ENCODE measurements at places on chromosomes 6 and 20.
A peak's percentile ranks its signal among the peaks of the same experiment; 100 is the strongest.

DNA sequence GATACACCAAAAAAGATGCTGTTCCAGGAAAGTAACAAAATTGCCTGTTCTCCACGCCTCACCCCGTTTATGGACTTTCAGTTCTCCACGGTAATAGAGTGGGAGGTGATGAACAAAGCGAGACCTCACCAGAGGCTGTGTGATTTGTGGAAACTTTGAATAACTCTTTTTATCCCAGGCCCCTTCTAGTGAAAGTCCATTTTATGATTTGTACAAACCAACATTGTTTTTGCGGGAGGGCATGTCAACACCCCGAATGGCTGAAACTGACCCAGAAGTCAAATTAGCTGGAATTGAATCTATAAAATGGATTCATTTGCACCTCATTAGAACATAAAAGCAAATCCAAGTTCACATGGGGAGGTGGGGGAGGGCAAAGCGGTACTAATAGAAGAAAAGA, 517.8 kb downstream of the CDH26 start:
- no peak for DNase-seq

GRCh38 chr6:11236076-11236750, 3.7 kb upstream of the NEDD9 start:
- DNase-seq: no peak

DNA sequence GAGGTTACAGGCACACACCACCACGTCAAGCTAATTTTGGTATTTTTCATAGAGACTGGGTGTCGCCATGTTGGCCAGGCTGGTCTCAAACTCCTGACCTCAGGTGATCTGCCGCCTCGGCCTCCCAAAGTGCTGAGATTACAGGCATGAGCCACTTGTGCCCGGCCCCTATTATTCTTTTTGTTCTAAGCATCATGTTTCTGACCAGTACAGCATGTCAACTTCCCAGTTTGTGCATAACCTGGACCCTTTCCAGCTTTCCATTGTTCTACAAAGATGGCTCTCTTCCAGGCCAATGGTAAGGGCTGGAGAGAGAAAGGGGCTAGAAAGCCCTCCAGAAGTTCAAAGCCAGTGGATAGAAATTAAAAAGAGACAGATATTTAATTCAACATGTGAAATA, 91.3 kb upstream of the TNFAIP3 start:
- DNase-seq: no peak

DNA sequence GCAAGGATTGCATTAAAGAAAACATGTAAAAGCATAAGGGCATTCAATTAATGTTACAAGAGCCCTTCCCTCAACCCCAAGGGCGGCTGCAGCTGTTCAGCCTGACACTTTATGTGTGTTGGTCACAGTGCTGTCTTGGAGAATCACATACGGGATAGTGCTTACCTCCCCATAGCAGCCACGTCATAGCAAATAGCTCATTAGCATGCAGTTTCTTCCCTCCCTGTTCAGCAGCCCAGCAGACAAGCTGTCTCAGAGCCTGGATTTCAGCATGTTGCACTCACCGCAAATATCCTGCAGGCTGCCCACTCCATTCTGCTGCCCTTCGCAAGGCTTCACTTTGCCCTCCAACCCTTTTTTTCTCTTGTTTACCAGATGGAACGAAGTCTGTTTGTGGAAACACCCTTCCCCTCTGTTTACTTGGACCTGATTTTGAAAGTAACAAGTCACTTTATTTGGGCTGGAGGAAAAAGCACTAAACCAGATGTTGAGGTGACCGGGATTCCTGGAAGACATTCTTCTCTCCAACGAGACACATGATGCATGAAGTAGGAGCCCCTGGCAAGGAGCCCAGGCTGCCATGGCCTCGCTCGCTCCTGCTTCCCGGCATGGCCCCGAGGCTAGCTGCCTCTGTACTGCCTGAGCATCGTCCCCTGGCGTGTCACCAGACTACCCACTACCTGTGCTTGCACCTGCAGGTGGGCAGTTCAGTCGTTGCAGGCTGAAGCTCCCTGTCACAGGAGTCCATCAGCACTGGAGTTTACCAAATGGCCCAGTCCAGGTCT, 151.6 kb upstream of the GMDS start:
- DNase-seq: no peak

DNA sequence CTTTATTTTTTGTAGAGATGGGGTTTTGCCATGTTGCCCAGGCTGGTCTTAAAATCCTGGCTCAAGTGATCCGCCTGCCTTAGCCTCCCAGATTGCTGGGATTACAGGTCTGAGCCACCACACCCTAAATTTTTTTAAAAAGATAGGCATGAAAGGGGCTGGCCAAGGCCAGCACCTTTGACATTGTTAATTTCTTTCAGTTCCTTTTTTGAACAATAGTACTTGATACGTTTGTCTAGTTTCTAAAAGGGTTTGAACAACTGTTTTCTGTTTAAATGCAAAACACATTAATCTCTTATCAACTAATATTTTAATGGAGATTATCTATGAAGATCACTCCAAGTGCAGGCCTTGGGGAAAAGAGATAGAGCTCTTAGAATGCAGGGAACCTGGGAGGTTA, 37.6 kb upstream of the PTPRK start:
- DNase-seq: no peak

GRCh38 chr6:72977114-72977513, 248.2 kb downstream of the KHDC1L start:
- DNase-seq: no peak

DNA sequence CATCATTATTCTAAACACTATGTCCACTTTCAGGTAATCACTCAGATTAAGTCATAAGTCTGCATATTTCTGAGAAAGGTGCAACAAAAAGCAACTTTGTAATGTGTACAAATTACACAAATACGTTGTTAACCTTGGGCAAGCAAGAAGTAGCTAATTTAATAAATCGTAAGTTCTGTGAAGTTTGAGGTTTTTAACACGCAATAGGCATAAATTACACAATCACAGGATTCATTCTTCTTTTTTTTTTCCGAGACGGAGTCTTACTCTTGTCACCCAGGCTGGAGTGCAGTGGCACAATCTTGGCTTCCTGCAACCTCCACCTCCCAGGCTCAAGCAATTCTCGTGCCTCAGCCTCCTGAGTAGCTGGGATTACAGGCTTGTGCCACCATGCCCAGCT, 57.2 kb upstream of the F13A1 start:
- no peak for DNase-seq

GRCh38 chr6:11644071-11644470, 106.5 kb downstream of the TMEM170B start:
- DNase-seq: no peak

- no peak for DNase-seq
Observed at GRCh38 chr6:20875369-20875963, 341.2 kb downstream of the CDKAL1 start.

DNA sequence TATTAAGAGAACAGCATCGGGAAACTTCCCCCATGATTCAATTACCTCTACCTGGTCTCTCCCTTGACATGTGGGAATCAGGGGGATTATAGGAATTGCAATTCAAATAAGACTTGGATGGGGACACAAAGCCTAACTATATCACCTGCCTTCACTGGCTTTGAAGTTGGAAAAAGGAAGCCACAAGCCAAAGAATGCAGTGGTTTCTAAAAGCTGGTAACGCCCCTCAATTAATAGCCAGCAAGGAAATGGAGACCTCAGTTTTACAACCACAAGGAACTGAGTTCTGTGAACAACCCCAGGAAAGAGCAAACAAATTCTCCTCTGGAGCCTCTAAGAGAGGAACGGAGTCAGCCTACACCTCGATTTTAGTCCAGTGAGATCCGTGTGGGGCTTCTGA, 244.1 kb downstream of the TFAP2A start:
- no peak for DNase-seq

DNA sequence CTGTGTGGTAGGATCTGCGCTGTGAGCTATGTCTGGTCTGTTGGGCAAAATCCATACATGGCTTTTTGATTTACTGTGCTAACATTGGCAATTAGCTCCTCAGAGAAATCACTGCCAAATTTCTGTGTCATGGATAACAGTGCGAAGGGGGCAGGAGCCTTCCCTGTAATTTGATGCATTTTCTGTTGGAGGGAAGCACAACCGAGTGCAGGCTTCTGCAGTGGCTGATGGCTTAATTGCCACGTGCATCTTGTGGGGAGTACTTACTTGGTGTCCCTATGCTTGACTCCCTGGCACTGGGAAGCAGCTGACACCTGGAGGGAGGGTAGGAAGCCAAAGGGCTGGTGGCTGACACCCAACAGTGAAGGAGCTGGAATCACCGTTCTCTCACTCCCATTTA, 99.3 kb upstream of the PROKR2 start:
- DNase-seq: no peak

DNA sequence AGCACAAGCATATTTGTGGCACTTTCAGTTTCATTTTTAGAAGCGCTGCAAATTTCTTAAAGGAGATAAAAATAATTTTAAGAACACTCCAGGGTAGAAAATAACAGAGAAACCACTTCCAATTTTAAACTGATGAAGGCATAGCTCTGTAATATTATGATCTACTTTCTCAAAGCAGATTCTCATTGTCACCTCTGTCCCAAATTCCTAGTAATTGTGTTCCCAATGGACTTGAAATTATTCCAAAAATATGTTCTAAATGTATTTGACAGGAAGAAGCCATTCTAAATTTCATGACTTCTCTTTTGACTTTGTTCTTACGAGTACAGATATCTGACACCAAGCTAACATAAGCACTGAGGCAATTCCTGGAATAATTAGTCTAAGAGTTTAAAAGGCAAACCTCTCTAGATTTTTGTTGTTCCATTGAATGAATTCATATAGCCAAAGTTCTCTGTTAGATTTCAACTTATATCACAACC, 140.2 kb upstream of the CARMIL1 start:
- DNase-seq: no peak

- DNase-seq: no peak
Observed at GRCh38 chr6:24140591-24140990, 14.6 kb downstream of the NRSN1 start.

DNA sequence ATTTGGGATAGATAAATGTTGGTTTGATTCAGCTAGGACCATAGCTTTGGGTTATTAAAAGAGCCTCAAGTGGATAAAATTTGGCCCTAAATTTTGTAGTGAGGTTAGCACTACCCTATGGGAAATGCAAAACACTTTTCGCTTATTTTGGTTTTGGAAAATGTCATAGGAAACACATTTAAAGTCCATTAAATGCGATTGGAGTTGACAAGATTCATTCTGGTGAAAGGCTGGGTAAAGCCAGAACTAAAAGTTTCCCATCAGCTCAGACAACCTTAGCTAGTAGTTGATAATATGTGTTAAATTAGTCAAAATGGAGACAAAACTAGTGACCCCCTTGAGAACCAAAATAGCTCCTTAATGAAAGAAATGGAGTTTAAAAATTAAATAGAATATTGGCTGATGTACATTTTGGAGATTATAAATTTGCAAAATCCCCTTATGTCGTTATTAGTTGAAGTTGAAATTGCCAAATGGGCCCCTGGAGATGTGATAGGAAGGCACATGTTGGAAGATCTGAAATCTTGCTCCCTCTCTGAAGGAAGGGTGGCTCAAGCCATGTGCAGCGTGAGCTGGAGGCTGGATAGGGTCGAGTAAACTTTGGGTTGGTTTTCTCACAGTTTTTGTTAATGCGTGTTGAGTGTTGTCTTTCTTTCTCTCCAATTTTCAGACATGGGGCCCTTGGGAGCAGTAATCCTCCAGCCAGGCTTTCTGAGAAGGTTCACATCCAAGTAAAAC, 72.8 kb downstream of the CD83 start:
- DNase-seq: no peak

DNA sequence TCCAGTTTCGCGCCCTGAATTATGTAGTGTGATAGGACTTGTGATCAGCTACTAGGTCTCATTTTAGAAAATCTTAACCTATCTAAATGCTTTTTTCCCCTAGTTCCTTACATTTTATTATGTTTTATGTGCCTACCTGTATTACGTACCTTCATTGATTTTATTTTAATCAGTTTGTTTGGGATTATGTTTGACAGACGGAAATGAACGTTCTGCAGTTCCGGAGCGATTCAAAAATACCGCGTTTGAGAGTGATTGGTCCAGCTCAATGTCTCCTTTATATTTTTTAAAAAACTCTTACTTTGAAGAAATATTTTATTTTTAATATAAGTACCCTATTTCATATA, 114.3 kb upstream of the BTN3A2 start:
- no peak for DNase-seq

- no peak for DNase-seq
Observed at GRCh38 chr6:113433335-113433991, 423.7 kb upstream of the MARCKS start.

GRCh38 chr6:142871910-142872331, 73.1 kb downstream of the HIVEP2 start:
- no peak for DNase-seq

GRCh38 chr6:36610041-36610955, 16.1 kb downstream of the SRSF3 start:
- DNase-seq: no peak

GRCh38 chr6:25692472-25692871, 40.5 kb downstream of the SCGN start:
- DNase-seq: no peak

DNA sequence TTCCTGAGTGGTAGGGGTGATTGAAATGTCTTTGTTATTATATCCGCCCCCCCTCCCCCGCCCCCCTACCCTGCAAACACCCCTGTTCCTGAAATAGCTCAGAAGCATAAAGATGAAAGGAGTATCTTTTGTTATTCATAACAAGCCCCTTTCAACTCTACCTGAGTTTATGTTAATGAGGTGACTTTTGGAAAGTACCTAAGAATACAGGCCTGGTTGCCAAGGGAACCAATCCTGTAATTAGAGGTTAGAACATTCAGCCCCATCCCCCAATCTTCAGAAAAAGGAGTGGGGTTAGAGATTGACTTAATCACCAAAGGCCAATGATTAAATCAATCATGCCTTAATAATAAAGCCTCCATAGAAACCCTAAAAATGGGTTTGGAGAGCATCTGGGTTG, 979.2 kb upstream of the GJE1 start:
- DNase-seq: no peak

DNA sequence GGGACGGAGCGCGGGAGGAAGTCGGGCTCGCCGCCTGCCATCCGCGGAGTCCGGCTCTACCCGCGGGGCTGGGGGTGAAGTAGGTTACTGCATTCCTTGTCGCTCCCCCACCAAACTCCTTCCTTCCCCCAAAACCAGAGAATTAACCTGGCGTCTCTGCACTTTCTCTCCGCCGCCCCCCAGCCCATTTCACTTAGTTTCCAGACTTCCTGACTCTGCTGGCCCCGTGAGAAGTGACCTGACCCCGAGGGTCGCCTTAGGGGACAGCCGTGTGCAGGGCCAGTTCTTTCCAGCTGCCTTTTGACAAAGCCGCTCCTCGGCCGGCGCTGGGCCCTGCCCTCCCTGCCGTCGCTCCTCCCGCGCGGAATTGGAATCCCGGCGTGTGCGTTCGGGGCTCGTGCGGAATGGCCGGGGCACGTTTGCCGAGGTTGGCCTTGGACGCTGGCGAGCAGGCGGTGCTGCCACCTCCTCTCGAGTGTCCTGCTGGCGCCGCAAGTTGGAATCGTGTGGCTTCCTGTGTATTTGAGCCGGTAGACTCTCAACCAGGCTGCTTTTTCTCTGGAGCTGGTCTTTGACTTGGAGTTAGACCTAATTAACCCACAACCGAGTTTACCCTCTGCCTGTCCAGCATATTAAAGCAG, 650 bp downstream of the DCBLD1 start:
- peak; percentile 43 for DNase-seq

DNA sequence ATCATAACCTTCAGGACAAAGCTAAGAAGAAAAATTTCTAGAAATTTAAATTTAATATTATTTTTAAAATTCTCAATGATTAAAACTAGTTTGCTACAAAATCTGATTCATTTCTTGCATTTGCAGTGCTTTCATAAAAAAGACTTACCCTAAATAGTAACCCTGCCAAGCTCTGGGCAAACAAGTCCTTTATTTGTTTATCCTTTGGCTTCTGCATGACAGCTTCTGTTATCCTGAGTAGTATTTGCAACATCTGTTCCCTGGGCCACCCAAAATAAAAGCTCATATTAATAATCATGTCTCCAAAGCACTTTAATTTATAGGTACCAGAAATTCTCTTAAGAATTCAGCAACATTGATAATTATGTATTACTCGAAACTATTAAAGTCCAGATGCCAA, 101.3 kb downstream of the RALGAPA2 start:
- DNase-seq: no peak

Measured in 8988T (cell line).